ENCODE measurements at places on chromosomes 13 and 19.
A peak's percentile ranks its signal among the peaks of the same experiment; 100 is the strongest.

- DNase-seq = no peak
These were observed 1.3 kb downstream of the RFX2 start for GRCh38 chr19:6108721-6109633.

DNA sequence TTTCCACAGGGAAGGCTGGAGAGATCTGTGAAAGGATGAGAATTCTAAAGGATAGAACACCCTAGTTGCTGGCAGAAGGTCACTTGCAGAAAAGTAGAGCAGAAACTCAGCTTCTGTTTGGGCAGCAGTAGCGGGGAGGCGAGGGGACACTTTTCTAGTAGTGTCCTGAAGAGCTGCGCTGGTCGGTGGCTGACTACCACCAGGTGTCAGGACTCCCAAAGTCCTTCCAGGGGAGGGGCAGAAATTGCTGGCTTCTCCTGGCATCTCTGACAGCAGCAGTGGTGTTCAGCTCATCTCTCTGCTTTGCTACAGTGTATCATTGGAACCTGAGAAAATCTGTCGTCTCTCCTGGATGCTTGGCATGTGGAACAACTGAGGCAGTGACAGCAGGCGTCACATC is 120.9 kb downstream of the ZDHHC20 start:
- no peak for DNase-seq

DNA sequence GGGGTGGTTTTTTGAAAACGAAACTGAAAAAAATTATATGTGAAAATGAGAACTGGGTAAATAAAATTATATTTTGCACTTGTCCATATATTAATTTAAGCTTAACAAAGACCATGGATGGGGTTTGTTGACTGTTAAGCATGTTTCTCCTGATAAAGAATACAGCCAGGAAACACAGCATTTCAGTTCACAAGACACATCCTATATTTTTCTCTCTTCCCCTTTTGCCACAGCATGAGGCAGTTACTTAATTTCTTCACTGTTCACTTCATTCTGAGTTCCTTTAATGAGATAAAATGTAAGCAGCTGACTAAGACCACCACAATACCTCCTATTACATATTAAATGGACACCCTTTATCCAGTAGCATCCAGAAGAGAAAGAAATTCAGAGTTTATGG is 64.0 kb downstream of the RXFP2 start:
- no peak for DNase-seq

GRCh38 chr13:90713441-90714133 is 633.9 kb upstream of the MIR17HG start:
- no peak for DNase-seq

- DNase-seq = no peak
These were observed 129.2 kb upstream of the PEG3 start for GRCh38 chr19:56969759-56970178.

DNA sequence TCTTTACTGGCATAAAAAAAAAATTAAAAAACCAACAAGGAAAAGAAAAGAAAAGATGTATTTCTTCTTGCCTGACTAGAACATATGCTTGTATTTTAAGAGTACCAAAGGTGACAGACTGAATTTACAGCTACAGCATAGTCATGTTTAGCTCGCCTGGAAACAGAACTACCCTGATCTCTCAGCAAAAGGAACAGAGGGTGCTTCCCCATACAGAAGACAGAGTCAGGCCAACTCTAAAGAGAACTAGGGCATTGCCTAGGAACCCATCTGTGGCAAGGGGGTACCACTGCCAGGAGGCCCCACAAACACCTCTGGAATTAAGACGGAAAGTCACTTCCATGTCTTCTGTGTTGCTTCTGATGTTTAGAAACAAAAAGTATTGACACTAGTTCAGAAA is 252.1 kb upstream of the STARD13 start:
- no peak for DNase-seq

DNA sequence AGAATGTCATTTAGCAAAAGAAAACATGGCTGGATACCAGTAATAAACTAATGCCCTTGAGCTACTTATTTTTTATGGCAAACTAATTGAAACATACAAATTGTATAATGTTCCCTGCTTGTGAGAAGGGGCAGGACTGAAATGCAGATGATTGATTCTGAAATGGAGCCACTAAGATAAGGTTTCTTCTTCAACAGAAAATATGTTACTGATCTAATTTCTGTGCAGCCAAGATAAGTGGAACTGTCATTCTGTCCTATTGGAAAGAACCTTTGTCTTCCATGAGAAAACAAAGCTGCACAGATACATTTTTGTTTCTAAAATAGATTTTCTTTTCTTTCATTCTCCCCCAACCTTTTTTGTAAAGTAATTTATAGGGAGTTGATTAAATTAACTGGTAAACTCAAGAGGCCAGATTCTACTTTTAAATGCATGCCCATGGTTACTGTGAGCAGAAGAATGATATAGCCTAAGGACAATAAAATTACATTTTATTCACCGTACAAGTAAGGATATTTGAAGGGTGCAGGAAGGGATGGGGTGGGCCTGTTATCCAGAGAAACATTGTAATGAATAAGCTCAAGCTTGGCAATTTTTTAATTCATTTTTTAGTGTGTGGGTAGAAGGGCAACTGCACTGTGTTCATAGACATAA is 39.9 kb downstream of the STARD13 start:
- no peak for DNase-seq

- DNase-seq = no peak
These were observed 12.2 kb downstream of the GTF2F2 start for GRCh38 chr13:45132369-45133064.

- no peak for DNase-seq
These were observed 63.8 kb upstream of the RXFP2 start for GRCh38 chr13:31675440-31675953.

DNA sequence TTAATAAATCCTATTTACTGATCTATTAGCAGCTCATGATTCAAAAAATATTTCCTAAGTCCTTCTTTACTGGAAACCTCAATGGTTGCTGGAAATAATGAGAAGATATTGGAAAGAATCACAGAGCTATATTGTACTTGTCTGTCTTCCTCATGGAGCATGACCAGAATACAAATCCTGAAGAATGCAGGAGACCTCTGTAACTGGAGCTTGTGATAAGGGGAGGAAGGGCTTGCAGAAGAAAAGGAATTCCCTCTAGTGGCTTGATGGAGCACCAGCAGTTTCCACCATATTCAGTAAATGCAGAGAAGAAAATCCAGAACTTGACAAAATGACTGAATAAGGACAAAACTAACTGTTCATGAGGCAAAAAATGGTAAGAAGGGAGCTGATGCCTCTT is 1333.1 kb downstream of the EFNB2 start:
- DNase-seq = no peak

DNA sequence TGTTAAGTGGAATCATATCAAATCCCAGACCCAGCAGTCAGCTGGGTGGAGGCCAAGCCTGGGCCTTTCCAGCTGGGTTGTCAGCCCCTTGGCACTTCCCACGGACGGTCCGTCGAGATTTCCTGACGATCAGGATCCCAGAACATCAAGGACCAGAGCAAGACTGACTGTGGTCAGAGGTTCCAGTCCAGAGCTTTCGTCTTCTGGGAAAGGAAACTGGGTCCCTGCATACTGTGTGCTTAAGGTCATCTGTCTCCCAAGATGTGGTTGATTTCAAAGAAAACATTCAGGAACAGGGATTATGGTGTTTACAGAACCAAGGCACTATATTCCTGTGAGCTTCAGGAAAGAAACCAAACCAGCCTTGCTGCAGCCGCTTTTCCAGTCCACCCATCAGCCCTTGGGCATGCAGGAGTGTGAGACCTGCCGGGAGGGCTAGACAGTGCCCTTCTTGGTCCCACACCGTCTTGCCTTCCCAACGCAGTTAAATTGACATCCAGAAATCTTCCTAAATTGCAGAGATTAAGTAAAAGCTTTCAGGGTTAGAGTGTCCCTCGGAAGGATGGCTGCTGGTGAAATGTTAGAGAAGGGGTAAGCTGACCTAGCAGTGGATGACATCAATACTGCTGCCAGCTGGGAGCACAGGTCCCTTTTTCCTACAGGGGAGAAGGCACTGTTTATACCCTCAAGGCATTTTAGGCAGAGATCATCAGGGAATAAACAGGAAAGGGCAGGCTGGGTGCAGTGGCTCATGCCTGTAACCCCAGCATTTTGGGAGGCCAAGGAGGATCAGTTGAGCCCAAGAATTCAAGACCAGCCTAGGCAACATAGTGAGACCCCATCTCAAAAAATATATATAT is 5.0 kb upstream of the C19orf33 start:
- DNase-seq = no peak

- no peak for DNase-seq
These were observed 286.5 kb downstream of the MTUS2 start for GRCh38 chr13:29106651-29107050.

DNA sequence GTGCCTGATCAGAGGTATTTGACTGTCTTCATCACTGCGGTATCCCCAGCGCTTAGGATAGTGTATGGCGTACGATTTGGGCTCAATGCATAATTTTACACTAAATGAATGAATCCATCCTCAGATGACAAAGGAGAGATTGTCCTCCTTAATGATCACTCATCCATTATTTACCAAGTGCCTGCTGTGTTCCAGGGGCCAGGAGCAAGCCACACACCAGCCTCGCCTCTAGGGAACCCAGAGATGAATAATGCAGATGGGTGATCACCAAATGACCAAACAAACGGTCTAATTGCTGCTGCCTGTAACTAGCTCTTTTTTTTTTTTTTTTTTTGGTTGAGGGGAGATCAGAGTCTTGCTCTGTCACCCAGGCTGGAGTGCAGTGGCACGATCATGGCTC is 5.9 kb upstream of the GPR32 start:
- DNase-seq = no peak

DNA sequence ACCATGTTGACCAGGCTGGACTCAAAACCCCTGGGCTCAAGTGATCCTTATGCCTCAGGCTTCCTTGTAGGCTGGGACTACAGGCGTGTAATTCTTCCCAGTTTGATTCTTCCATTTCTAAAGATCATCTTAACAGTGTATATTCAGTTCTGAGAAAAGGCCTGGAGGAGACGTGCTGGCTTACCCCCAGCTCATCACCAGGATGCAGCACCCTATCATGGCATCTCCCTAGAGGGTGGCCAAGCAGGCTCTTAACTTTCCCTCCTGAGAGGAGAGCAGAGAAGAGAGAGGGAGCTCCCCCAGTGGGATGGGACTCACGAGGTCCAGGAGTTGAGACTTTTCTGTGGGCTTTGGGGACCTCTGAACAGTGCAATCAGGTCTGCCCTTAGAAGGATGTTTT is 2.1 kb upstream of the TUBA3C start:
- no peak for DNase-seq

DNA sequence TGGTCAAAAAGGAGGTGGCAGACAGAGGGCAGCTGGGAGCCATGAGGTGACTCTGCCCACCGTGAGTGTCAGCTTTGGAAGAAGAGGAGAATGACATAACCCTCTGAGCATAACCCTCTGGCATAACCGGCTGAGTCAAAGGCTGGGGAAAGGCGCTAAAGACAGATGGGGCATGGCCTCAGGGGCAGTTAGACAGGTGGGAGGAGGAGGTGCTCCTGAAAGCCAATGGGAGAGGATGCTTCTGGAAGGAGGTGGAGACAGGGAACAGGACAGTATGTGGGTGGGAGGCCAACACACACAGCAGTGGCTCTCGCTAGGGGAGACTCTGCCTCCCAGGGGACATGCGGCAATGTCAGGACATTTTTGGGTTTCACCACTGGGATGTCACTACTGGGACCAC is 17.1 kb downstream of the ELAVL1 start:
- DNase-seq = no peak

- no peak for DNase-seq
These were observed 36.0 kb upstream of the ADGRE5 start for GRCh38 chr19:14345116-14345763.

- DNase-seq = no peak
These were observed 43.1 kb downstream of the CYP4F22 start for GRCh38 chr19:15551293-15552004.

DNA sequence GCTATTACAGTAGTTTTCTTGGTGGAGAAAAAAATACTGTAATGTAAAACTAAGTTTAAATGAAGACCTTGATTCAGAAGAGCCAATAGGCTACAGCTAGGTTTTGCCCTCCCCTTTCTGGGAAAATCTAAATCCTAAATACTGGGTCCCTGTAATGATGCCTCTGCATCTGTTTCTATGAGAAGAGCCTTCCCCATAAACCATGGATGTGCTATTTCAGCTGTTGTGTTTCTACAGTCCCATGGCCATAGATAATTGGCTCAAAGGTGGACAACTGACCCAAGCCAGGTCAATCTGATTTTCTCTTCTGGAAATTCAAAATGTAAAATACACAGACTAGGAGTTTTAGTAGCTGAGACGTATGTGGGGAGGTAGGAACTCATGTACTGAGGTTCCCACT is 101.9 kb downstream of the NDFIP2 start:
- no peak for DNase-seq

DNA sequence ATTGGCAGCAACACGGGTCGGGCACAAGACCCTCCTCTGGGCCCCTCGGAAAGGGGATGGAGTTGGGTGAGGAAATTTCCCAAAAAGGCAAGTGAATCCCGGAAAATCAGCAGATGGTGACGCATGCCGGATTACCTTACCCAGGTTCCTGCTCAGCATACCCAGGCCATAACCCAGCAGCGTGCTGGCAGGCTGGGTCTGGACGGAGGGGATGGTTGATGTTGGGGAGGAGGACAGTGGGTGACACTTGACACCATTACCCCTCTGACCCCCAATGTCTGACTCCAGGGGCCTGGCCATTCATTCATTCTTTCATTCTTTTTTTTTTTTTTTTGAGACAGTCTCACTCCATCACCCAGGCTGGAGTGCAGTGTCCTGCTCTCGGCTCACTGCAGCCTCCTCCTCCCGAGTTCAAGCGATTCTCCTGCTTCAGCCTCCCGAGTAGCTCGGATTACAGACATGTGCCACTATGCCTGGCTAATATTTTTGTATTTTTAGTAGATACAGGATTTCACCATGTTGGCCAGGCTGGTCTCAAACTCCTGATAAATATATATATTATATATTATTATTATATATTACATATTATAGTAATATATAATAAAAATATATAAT is 799 bp downstream of the PVR start:
- DNase-seq = no peak

GRCh38 chr13:59842507-59842906 is 321.2 kb downstream of the DIAPH3 start:
- no peak for DNase-seq

- DNase-seq = no peak
These were observed 18.5 kb downstream of the RASL11A start for GRCh38 chr13:27289011-27289665.

GRCh38 chr13:81658598-81659370 is 1317.9 kb upstream of the SPRY2 start:
- no peak for DNase-seq

- DNase-seq = peak; percentile 42
These were observed 265.2 kb upstream of the SGCG start for GRCh38 chr13:22915442-22916082.

- DNase-seq = no peak
These were observed 222.1 kb upstream of the OBI1 start for GRCh38 chr13:78881054-78881453.
